ENCODE measurements at places on chromosomes 6 and 20. TPM values are rescaled to one million over a fixed set of nuclear protein-coding genes. Genes with fewer than 3 reads are reported as not detected.

The MATN4 gene
- total RNA-seq, result 0.19 TPM

GRCh38 chr6:166471797-166472260 is 89.1 kb upstream of the MPC1 start:
- no peak for DNase-seq
- H3K27me3 ChIP-seq, result no peaks in the 10 kb centered on the region
- H3K4me1 ChIP-seq, result no peaks in the 10 kb centered on the region
- no peak overlapping the region for H3K27ac ChIP-seq
- H3K36me3 ChIP-seq, result no peaks in the 10 kb centered on the region
- H3K4me3 ChIP-seq, result no peak overlapping the region

DNA sequence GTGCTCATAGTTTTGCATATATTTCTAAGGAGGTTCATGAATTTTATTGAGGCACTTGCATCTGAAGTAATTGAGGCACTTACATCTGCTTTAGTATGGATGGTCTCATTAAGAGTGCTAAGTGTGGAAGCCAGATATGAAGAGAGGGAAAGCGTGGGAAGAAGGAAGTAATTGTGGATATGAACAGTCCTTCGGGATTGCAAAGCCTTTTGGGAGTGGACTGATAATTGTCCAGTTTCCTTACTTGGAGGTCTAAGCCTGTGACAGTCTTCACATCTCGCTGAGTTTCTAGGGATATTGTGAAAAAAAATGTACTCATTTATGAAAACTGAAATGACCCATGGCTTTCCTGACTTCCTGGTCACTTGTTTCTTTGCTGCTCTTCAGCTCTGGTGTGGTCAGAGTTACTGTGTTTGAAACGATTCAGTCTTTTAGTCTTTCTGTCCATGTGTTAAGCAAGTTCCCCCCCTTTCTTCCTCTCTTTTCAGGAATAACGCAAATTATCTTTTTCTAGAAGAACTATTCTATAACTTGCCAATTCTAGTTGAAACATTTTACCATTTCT is 137.3 kb downstream of the ZFAND3 start:
- no peaks in the 10 kb centered on the region for H3K27me3 ChIP-seq
- no peak overlapping the region for H3K4me3 ChIP-seq
- DNase-seq, result no peak
- H3K36me3 ChIP-seq, result no peaks in the 10 kb centered on the region
- H3K27ac ChIP-seq, result no peak overlapping the region

DNA sequence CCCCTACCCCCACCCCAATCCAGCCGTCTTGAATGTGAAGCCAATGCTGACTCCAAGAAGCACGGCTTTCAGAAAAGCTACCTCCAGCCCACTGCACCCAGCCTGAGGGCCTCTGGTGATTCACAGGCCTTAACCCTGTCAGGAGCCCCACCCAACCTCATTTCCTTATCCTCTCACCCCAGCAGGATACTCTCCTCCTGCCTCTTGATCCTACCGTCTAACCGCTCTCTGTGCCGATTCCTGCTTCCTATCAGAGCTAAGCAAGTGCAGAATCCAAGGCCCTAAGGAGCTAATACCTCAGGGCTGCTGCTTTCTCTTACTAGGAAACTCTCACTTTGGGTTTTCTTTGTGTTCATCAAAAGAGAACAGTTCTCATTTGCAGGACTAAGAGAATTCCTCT is 47.2 kb downstream of the TRERF1 start:
- DNase-seq, result no peak
- H3K4me3 ChIP-seq, result no peak overlapping the region
- H3K4me1 ChIP-seq, result no peaks in the 10 kb centered on the region
- no peak overlapping the region for H3K27ac ChIP-seq
- H3K36me3 ChIP-seq, result no peaks in the 10 kb centered on the region
- H3K27me3 ChIP-seq, result no peaks in the 10 kb centered on the region

- peaks cover 14% of the 10 kb centered on the region for H3K27me3 ChIP-seq
- peaks cover 5% of the 10 kb centered on the region for H3K4me1 ChIP-seq
- H3K27ac ChIP-seq, result no peak overlapping the region
- no peaks in the 10 kb centered on the region for H3K36me3 ChIP-seq
- H3K4me3 ChIP-seq, result no peak overlapping the region
These were observed 40.8 kb upstream of the ZNFX1 start for GRCh38 chr20:49318430-49319207.

DNA sequence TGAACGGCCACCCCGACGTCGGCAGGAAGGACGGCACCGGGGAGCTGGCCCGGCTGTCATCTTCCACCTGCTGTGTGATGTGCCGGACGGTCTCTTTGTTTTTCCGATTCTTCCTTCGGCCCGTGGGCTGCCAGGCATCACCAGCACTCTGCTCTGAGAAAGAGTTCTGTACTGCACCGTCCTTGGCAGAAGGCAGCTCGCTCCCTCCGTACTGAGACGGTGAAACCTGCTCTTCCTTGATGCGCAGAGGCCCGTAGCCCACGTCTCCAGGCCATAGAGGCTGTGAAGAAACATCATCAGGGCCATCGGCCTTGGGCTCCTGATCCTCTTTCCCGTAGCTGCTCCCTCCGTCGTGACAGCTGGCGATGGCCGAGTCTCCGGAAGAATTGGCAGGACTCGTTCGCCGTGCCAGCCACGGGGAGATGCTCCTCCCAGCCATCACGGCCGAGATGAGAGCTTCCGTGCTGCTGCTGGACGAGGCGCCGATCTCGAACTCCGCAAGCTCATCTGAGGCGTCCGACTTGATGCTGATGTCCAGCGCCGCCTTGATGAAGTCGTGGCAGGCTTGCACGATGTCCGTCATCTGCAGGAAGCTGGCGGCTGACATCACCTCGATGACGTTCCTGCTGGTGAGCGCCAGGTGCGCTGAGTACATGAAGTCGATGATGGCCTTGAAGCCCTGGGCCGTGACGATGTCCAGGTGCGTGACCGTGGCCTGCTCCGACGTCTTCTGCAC is 41.1 kb downstream of the ZBTB46 start:
- no peaks in the 10 kb centered on the region for H3K27me3 ChIP-seq
- DNase-seq, result no peak
- H3K27ac ChIP-seq, result peak overlapping the region; percentile 48
- H3K4me3 ChIP-seq, result no peak overlapping the region
- no peaks in the 10 kb centered on the region for H3K36me3 ChIP-seq

- no peaks in the 10 kb centered on the region for H3K27me3 ChIP-seq
- no peak overlapping the region for H3K27ac ChIP-seq
- no peaks in the 10 kb centered on the region for H3K36me3 ChIP-seq
- DNase-seq, result no peak
These were observed 153.7 kb downstream of the MOXD1 start for GRCh38 chr6:132247381-132248159.

DNA sequence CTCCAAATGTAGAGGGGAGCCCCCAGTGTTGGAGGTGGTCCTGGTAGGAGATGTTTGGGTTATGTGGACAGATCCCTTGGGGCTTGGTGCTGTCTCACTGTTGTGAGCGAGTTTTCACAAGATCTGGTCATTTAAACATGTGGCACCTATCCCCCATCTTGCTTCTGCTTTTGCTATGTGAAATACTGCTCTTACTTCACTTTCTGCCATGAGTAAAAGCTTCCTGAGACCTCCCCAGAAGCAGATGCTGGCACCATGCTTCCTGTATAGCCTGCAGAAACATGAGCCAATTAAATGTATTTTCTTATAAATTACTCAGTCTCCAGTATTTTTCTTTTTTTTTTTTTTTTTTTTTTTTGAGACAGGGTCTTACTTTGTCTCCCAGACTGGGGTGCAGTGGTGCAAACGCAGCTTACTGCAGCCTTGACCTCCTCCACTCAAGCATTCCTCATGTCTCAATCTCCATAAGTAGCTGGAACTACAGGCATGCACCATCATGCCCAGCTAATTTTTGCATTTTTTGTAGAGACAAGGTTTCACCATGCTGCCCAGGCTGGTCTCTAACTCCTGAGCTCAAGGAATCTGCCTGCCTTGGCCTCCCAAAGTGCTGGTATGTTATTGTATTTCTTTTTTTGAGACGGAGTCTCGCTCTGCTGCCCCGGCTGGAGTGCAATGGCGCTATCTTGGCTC is 177.1 kb downstream of the ALDH8A1 start:
- no peak overlapping the region for H3K4me3 ChIP-seq
- H3K4me1 ChIP-seq, result no peaks in the 10 kb centered on the region
- H3K27ac ChIP-seq, result no peak overlapping the region

The SLC22A1 gene
- 2.3 TPM for total RNA-seq

The LMBRD1 gene
- total RNA-seq, result 91.3 TPM

GRCh38 chr6:25608558-25609174 is 43.3 kb upstream of the SCGN start:
- no peak overlapping the region for H3K4me3 ChIP-seq
- H3K36me3 ChIP-seq, result no peaks in the 10 kb centered on the region
- no peak for DNase-seq
- H3K27me3 ChIP-seq, result no peaks in the 10 kb centered on the region
- no peaks in the 10 kb centered on the region for H3K4me1 ChIP-seq

The PHF20 gene
- total RNA-seq, result 48.4 TPM

DNA sequence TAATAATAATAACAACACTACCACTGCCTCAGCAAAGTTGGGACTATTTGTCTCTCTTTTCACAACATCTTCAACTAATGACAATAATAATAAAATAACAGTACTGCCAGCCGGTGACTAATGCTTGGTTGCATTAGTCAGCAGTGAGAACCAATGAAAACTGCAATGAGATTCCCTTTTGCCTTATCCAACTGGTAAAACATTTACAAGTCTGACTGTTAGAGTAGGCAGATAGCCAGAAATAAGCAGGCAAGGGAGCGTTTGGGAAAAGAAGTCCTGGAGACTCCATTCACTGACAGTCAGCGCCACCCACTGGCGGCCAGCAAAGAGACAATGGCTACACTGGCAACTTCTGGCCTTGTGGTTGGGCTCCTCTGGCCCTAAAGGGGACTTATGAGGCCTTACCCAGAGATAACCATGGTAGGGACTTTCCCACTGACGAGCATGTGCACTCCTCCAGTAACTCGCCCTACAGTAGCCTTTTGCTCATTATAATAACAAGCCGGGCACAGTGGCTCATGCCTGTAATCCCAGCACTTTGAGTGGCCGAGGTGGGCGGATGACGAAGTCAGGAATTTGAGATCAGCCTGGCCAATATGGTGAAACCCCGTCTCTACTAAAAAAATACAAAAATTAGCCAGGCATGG is 3.4 kb upstream of the NSFL1C start:
- peaks cover 16% of the 10 kb centered on the region for H3K4me1 ChIP-seq
- no peak overlapping the region for H3K4me3 ChIP-seq
- H3K36me3 ChIP-seq, result no peaks in the 10 kb centered on the region
- H3K27ac ChIP-seq, result no peak overlapping the region
- peak; percentile 93 for DNase-seq
- no peaks in the 10 kb centered on the region for H3K27me3 ChIP-seq

The POPDC3 gene
- not detected for total RNA-seq

DNA sequence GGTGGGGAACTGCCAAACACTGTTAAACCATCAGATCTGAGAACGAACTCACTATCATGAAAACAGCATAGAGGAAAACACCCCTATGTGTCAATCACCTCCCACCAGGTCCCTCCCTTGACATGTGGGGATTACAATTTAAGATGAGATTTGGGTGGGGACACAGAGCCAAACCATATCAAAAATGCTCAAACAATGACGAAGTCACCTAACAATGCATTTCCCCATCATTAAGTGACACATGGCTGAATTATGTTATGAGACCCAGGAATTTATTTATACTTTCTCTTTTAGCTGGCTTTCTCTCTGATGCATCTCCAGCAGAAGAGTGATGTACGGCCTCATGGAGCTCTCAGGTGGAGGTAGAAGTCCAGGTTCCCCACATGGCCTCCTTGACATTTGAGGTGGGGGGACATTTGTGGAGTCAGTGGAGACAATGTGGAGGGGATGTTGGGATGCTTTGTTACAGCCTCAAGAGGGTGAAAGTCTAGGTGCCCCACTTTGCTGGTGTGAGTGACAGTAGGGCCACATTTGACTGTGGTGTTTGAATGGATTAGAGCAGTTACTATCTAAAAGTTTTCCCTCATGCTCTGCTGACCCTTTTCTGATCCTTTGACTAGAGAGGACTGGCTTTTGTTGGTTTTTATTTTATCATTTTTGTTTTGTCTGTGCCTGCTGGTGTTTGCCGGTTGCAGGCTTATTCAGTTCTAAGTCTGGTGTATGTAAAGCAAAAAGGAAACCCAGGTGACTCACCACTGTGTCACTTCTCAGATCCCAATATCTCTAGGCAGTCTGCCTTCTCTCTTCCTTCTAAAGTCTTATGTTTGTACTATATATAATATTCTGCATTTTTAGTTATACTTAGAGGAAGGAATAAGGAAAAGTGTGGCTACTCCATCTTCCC is 18.5 kb upstream of the DCBLD1 start:
- no peak overlapping the region for H3K4me3 ChIP-seq
- H3K36me3 ChIP-seq, result no peaks in the 10 kb centered on the region
- no peaks in the 10 kb centered on the region for H3K27me3 ChIP-seq
- DNase-seq, result no peak
- no peaks in the 10 kb centered on the region for H3K4me1 ChIP-seq
